ENCODE measurements at places on chromosomes 12 and 14. TPM values are rescaled to one million over a fixed set of nuclear protein-coding genes. Genes with fewer than 3 reads are reported as not detected.

DNA sequence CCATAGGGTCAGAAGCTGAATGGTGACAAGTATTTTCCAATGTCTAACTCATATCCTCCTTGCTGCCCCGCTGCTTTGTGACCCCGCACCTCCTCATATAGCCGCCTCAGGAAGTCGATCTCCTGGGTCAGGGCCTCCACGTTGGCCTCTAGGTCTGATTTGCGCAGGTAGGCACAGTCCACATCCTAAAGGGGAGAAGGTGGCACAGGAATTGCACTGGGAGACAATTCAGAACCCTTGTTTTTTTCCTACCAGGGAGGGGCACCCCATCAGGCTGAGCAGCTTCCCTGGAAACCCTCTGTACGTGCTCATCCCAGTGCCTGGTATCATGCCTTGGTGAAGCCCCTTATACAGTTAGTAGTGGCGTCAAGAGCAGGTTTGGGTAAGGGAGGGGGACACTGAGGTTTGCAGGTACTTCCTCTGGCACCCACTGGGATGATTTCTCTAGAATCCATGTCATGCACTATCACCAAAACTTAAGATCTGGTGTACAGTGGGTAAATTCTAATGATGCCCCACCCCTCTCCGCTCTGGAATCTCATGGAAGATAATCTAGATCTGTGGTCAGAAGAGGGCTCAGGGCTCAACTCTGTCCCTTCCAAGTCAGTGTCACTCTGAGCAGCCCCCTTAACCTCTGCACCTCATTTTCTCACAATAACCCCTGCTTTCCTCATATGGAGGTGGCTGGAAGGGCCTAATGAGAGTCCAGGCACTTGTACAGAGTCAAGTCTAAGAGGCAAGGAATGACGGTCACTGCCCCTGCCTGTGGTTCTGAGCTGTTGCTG lies 20.1 kb upstream of the KRT86 start:
- DNase-seq: no peak

- DNase-seq: no peak
Observed at GRCh38 chr12:75571656-75572205, 60.3 kb upstream of the KRR1 start.

STXBP6 gene
- total RNA-seq: 22.0 TPM

RND1 gene
- 2.9 TPM for total RNA-seq

- DNase-seq: no peak
Observed at GRCh38 chr14:65585216-65585615, 172.7 kb downstream of the FUT8 start.

DNA sequence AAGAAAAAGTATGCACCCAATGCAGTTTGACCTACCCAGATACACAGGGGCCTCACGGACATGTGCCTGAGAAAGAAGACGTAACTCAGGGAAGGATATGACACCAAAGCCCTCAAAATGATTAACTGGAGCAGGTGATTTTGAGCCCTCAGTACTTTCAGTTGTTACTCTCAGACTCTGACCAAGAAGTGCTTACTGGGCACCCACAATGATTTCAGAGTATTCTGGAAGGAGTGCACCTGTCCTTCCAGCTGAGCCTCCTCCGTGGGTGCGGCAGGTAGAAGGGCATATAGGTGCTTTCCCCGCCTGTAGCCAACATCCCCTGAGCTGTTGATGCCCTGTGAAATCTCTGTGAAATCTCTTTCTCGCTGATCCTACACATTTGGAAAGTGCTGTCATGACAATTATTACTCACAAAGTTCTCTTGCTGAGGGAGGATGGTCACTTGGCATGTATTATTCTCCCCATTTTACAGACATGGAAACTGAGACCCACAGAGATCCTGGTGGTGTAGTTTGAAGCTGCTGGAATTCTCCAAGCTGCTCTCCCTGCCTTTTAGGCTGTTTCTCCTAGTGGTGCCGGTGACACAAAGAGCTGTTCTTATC lies 154.3 kb upstream of the CCND2 start:
- peak; percentile 51 for DNase-seq

MUCL1 gene
- not detected for total RNA-seq

DNA sequence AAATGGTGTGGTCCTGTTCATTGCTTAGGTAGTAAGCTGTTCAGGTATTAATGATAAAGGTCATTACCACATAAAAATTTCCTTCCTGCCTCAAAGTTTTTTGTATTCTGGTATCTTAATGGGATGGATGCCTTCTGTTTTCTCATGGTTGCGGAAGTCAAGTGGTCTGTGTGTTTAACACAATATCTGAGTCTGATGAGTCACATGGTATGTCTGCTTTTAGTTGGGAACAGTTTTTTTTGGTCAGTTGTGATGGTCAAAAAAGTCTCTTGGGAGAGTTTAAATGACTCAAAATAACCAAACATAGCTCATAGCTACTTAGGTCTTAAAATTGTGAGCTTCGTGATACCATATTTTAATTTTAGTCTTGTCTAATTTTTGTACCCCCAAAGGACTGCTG lies 40.7 kb downstream of the STK38L start:
- DNase-seq: no peak

BICDL1 gene
- 4.0 TPM for total RNA-seq

GRCh38 chr12:42084522-42084921 lies 60.2 kb downstream of the GXYLT1 start:
- DNase-seq: no peak

DNA sequence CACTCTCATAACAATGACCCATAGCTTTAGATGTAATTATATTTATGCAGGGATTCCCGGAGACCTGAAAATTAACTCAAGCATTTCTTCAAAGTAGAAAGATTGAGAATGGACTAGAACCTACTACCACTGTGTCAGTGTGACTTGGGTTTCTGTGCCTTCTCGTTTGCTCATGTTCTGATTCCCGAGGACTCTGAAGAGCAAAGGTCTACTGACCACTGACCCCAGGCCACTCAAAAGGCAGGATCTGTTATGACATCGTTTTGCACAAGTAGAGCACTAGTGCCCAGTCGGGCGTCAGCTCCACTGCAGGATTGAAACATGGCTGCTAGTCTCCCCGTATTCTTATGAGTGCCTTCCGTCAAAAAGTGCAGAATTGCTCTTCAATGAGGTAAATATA lies 53.8 kb upstream of the DHRS4 start:
- no peak for DNase-seq

TMEM117 gene
- total RNA-seq: 19.6 TPM

GRCh38 chr12:6375269-6376078 lies at the start of gene SCNN1A:
Gene SCNN1A, minus strand, starts transcription at chr12:6375563. Its CDS starts 780 bp downstream, at chr12:6374783.
- DNase-seq: no peak

GRCh38 chr12:23098517-23098916 lies 473.5 kb downstream of the ETNK1 start:
- peak; percentile 2 for DNase-seq

DNA sequence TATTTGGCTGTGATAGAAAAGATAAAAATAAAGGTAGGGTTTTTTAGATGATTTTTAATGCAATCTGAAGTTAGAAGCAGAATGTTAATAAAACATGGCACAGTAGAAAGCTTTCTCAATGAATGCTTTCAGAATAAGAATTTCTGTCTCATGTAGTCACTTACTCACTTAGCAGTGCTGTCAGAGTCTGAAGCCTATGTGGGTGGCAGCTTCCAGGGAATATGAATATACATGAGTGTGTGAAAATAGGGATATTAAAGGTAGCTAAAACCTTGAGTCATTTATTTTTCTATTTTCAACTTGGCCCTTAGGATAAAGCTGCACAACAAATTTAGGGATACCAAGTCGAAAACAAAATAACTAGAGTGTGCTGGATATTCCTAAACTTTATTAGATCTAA lies 427.9 kb downstream of the AEBP2 start:
- DNase-seq: no peak

DNA sequence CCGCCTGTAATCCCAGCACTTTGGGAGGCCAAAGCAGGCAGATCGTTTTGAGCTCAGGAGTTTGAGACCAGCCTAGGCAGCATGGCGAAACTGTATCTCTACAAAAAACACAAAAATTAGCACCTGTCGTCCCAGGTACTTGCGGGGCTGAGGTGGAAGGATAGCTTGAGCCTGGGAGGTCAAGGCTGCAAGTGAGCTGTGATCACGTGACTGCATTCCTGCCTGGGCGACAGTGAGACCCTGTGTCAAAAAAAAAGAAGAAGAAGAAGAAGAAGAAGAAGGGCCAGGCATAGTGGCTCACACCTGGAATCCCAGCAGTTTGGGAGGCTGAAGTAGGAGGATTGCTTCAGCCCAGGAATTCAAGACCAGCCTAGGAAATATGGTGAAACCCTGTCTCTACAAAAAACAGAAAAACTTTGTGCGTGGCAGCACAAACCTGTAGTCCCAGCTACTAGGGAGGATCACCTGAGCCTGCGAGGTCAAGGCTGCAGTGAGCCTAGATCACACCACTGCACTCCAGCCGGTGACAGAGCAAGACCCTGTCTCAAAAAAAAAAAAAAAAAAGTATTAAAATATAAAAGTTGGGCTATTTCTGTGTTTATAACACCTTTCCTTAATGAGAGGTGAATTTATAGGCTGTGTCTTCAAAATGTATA lies 15.5 kb downstream of the RXYLT1 start:
- DNase-seq: no peak
